ENCODE measurements at places on chromosomes 13 and 19.

GRCh38 chr13:73036566-73036965 is 22.2 kb upstream of the KLF5 start:
- DNase-seq, result no peak

DNA sequence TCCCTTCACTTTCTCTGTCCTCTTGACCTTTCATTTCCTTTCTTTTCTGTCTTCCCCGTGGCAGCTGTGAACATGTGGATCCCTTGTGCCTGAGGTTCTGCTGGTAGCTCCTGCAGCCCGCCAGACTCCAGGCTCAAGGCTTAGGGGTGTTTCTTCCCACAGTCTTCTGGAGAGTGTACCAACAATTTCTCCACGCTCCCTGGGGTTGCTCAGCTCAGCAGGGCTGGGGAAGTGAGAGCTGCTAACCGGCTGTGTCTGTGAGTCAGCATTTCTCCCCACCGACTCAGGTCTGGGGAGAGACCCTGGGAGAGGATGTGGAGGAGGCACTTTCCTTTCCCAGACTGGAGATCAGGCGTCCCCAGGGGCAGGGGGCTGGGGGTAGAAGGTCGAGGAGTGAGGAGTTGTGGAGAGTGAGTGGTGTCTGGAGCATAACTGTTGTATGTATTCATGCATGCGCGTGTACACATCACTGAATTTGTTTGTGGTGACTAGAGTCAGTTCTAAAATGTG is 193.6 kb downstream of the KCNRG start:
- no peak for DNase-seq

DNA sequence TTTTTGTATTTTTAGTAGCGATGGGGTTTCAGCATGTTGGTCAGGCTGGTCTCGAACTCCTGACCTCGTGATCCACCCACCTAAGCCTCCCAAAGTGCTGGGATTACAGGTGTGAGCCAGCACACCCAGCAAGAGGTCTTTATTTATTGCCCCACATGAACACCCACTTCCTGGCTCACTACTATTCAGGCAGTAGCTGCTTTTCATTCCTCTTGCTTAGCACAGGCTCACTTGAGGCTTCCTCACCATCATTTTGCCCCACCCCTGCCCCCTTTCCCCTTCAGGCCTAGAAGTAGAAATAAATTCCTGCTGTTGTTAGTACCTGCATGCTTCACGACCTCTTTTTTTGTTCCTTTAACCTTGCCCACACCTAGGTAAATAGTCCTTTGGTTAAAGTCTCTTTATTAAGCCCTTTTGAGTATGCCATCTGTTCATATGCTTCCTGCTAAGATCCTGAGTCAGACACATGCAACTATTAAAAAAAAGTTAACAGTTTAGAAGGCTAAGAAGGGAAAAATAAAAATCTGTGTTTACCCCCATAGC is 33.5 kb upstream of the ITM2B start:
- no peak for DNase-seq

DNA sequence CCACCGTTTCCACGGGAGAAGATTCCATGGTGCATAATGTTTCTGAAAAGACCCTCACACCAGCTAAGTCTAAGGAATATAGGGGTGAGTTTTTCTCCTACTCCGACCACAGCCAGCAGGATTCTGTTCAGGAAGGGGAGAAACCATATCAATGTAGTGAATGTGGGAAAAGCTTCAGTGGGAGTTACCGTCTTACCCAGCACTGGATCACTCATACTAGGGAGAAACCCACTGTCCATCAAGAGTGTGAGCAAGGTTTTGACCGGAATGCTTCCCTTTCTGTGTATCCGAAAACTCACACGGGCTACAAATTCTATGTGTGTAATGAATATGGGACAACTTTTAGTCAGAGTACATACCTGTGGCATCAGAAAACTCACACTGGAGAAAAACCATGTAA is 19.1 kb downstream of the ZNF473 start:
- no peak for DNase-seq

DNA sequence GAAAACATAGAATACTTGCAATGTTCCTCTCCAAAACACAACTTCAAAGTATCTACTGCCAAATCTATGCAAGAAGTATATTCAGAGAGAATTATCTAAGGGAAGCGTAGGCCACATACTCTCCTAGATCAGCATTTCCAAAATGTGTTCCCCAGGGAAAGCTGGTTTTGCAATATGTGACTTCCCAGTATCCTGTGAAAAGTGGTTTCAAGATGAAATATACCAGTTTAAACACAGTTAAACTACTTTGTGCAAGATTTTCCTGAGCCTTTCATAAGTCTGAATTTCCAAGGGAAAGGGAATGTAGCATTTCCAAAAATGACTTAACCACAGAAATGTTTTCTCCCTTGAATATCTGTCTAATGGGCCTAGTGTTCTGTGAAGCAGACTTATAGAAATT is 7.6 kb downstream of the STARD13 start:
- no peak for DNase-seq

GRCh38 chr19:50269653-50270052 is 59.5 kb downstream of the KCNC3 start:
- DNase-seq, result no peak

DNA sequence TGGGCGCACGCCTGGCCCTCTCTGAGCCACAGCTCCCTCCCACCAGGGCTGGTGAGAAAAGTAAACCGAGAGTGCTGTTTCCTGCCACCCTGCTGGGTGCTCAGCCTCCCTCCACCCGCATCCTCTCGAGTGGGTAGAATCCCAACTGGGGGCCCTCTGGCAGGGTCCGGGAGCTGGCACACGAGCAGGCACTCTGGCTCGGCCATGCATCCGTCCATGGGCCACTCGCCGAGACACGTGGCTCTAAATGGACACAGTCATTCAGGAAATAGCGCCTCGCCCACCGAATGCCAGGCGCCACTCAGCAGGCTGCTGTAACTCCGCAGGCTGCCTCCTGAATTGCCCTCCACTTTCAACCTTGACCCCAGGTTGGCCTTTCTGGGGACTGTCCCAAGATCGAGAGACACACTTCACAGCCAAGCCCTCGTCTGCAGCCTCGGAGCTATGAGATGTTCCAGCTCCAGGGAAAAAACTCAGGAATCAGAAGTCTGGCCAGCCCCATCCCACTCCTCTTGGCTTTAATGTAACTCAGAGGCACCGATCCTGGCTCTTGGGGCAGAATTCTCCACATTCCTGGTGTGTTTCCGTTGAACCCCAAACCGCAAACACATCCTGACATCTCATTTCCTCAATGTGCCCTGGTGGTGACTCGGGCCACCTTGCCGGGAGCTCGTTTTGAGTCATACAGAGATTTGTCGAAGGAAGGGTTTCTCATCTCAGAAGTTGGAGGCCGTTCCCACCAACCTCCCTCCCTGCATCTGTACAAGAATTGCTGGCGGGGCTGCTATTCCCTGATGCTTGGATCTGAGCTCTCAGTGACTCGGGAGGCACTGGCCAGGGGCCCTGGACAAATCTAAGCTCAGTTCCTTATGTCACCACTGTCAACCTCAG is 14.1 kb downstream of the KLF2 start:
- peak; percentile 30 for DNase-seq

- DNase-seq, result no peak
These were observed 62.9 kb downstream of the CHST8 start for GRCh38 chr19:33684538-33685232.

DNA sequence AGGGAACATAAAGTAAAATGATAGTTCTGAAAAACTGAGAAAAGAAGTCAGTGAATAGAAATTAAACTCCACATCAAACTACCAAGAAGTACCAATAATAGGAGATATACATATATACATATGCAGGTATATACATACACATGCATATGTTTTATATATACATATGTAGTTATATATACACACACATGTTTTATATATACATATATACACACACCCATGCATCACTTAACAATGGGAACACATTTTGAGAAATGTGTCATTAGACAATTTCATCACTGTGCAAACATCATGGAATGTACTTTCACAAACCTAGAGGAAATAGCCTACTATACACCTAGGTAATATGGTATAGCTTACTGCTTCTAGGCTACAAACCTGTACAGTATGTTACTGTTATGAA is 626.8 kb upstream of the PCDH9 start:
- DNase-seq, result no peak

- DNase-seq, result no peak
These were observed 319.6 kb downstream of the TEX29 start for GRCh38 chr13:111640006-111640405.

DNA sequence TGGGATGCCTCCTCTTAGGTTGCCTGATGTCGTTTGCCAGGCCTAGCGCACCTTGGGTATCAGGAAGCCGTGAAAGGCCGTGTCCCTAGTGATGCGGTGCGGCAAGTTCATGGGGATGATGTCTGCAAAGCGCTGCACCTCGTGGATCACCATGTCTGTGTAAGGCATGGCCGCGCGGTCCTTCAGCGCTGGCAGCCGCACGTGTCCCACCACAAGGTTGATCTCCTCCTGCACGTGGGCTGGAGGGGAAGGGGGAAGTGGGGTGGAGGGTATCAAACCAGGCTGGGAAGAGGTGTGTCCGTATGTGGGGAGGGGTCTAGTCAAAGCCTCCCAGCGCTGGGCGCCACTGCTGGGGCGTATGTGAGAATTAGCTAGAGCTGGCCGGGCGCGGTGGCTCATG is 23.2 kb downstream of the EGLN2 start:
- DNase-seq, result no peak
